ENCODE measurements at places on chromosomes 6 and 20.
A peak's percentile ranks its signal among the peaks of the same experiment; 100 is the strongest.

DNA sequence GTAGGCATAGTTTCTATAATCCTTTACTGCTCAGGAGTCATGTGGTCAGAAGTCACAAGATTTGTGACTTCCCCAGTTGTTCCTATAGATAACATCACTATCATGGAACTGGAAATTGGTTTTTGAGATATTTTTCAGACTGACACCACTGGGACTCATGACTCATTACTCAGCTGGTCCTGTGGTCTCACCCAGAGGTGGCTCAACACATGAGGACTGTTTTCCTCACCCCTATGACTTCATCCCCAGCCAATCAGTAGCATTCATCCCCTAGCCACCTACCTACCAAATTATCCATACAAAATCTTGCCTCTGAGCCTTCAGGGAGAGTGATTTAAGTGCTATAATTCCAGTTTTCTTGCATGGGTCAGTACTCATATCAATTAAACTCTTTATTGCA, 1217.7 kb downstream of the EPHA7 start:
- DNase-seq: no peak

GRCh38 chr6:41529049-41529448, 17.1 kb upstream of the FOXP4 start:
- DNase-seq: no peak

DNA sequence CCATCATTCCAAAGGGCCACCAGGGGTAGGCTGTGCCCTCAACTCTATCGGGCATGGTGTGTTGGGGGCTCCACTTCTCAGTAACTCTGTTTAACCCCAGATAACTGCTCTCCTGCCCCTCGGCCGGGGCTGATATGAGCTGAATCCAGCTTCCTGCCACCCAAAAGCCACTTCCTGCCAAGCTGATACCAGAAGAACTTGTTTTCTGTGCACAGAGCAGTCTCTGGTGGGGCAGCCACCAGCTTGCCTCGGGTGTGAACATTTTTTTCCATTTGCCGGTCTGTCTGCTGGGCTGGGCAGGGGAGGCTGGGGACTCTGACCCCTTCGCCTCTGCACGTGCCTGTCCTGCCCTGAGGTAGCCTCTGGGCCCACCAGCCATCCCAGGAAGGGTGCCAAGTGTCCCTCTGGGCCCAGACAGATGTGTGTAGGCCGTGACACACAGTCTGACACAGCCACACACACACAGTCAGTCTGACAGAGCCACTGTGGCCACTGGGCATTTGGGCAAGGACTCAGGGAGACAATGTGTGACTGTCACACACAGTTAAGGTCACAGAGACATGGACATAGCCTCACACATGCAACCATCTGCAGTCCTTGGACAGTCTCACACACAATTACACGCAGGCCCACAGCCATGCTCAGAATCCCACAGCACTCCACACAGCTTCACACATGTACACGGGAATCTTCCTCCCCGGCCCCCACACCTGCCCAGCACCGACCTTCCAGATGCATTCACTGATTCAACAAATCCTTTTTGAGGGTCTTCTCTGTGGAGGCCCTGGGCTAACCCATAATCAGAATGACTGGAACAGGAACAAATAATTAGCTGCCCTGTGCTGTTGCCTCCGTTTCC, 45.1 kb downstream of the NOL4L start:
- DNase-seq: peak; percentile 87

DNA sequence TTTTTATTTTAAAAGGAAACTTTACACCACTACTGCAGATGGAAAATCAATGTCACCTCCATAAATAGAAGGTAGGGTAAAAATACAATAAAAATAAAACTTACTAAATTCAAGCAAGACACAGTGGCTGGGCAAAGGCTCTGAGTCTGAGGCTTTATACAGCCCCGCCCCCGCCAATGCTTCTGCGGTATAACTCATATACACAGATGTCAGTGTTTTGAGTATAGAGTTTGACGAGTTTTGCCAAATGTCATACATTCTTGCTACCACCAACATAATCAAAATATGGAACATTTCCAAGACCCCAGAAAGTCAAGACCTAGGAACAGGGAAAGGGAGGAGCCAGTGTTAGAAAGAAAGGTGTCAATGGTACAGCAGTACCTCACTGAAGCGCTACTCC, 12.8 kb downstream of the NFATC2 start:
- peak; percentile 76 for DNase-seq

DNA sequence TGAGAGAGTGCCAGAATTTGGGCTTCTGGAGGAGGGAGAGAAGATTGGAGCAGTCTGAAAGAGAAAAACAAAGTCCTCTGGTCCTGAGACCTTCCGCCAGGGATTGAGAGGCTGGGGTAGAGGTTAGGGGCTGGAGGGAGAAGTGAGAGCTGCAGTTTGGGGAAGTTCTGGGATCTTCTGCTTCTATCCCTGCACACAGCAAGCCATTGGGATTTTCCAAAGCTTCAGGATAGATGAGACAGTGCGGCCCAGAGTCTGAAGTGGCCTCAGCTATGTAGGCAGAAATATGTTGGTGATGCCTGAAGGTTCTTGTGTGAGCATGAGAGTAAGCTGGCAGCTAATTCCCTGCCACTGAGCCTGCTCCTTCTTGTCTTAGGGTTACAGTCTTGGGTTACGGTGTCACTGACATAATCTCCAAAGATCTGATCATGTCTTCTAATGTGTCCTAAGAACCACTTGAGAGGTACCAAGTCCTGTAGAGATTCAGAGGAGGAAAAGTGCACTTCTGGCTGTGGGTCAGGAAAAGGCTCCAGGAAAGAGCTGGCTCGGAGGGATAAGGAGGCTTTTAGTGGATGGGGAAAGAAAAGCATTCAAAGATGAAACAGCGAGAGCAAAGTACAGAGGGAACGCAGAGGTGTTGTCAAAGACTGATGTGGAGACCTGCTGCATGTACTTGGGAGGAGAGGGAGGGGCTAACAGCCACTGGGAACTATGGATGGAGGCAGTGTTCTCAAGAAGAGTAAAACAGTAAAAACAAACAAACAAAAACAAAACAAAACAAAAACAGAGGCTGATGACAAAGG, 131.1 kb upstream of the MYLIP start:
- no peak for DNase-seq

Measured in natural killer cell (primary cell).